Lung (tissue), 17 donors: ENCODE measurements at places on chromosomes 2 and 18. TPM values are rescaled to one million over a fixed set of nuclear protein-coding genes. Genes with fewer than 3 reads are reported as not detected.

Gene DNER
- 5.8 TPM for total RNA-seq

Gene MALT1
- total RNA-seq: 35.6 TPM

Gene RAB31
- 32.1 TPM for total RNA-seq

DNA sequence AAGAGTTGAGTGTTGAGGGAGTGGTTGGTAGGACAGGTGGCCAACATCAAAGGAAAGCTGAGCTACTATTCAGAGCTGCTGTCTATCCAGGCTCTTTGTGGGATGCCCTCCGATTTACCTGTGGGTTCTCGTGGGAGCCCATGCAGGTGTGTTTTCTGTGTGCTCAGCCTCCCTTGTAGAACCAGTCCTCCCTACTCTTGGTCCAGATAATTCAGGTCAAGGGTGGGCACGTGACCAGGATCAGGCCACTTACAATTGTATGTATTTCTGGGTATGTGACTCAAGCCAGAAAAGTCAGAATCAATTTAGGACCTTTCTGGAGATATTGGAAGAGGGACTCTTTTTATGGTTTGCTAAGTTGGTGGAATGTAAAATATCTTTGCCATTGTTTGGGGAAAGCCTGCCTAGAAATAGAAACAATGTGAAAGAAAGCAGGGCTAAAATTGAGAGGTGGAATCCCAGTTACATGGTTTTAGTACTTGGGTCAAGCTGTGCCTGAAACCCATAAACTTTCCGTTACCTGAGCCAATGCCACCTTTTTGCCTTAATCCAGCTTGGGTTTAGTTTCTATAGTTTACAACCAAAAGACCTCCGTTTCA is 93.2 kb downstream of the PDCL3 start:
- H3K4me1 ChIP-seq: no peaks in the 10 kb centered on the region
- no peak overlapping the region for H3K4me3 ChIP-seq
- no peaks in the 10 kb centered on the region for H3K36me3 ChIP-seq
- H3K27me3 ChIP-seq: no peaks in the 10 kb centered on the region
- no peak overlapping the region for H3K27ac ChIP-seq

DNA sequence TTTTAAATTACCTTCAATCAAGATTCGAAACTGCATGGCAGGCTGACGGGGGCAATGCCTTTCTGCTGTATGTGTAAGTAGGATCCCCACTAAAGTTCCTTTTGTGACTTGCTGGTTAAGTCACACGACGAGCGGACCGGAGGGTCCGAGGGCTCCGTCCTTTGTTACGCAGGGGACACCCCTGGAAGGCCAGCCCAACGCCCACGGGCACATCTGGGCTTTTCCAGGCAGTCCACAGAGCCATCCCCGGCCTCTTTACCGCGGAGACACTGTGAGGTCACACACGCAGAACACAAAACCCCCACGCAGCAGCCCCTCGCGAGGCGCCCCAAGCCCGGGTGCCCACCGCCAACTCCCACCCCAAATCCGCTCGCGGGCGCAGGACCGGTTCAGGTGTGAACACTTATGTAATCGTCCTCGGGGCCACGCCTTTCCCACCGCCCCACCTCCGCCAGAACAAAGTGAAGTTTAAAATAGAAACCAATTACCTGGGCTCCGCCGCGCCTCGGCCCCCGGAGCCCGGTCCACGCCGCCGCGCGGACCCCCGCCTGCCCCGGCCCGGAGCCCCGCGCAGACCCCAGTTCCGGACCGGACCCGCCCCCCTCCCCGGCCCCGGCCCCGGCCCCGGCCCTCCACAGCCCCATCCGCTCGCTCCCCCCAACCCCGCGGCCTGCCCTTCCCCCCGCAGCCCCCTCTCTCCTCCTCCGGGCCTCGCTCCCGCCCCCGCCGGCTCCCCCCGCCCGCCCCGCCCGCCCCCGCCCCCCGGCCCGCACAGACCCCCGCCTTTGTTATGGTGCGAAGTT is 4.2 kb downstream of the ZNF516 start:
- H3K27me3 ChIP-seq: no peaks in the 10 kb centered on the region
- H3K36me3 ChIP-seq: no peaks in the 10 kb centered on the region
- DNase-seq: peak; percentile 62
- H3K27ac ChIP-seq: peak overlapping the region; percentile 63
- peak overlapping the region; percentile 71 for H3K4me3 ChIP-seq
- H3K4me1 ChIP-seq: peaks cover 6% of the 10 kb centered on the region

GRCh38 chr2:102186791-102187495 is at the start of gene IL1RL2:
TSS of gene IL1RL2 (plus strand) at chr2:102187023. CDS start at chr2:102187868, 845 bp downstream.
- no peaks in the 10 kb centered on the region for H3K27me3 ChIP-seq
- peaks cover 3% of the 10 kb centered on the region for H3K4me1 ChIP-seq
- peak within 1 kb of the TSS; percentile 34 for H3K4me3 ChIP-seq
- no peak within 1 kb of the TSS for H3K27ac ChIP-seq
- DNase-seq: peak; percentile 26

DNA sequence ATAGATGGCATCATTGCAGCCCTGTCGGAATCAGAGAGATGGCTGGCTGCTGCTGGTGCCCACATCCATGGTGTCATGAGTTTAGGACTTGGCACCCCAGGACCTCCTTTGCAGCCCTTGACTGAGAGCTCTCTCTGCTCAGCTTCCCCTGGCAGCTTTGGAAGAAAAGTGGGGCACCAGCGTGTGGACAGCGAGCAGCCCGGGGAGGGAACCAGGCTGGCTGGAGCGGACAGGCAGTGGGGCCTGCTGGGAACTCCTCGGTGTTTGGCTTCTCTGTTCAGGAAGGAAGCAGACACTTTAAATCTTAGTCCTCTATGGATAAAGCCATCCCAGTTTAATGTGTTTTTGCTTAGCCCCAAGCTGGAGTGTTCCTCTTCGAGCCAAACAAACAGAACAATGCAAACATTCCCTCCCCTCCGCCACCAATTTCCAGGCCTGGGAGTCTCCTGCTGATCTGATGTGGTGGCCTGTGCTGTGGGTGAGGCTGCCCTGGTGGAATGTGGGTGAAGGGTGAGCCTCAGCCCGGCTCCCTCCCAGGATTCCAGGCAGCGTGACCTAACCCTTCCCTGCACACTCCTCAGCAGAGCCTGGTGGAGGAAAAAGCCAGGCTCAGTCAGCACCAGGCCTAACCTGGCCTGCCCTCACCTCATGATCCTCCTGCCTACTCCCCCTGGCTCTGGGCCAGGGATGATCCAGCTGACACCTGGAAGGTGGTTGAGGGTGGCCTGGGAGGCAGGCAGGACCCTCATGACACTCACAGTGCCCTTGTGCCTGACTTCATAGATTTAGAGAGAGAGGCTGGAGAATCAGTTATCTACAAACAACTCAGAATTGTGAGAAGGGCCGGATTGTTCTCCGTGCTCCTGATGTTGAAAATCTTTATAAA is 21.6 kb upstream of the ITGB6 start:
- no peaks in the 10 kb centered on the region for H3K36me3 ChIP-seq
- peak; percentile 29 for DNase-seq
- H3K4me3 ChIP-seq: no peak overlapping the region
- peak overlapping the region; percentile 87 for H3K27ac ChIP-seq
- no peaks in the 10 kb centered on the region for H3K27me3 ChIP-seq

DNA sequence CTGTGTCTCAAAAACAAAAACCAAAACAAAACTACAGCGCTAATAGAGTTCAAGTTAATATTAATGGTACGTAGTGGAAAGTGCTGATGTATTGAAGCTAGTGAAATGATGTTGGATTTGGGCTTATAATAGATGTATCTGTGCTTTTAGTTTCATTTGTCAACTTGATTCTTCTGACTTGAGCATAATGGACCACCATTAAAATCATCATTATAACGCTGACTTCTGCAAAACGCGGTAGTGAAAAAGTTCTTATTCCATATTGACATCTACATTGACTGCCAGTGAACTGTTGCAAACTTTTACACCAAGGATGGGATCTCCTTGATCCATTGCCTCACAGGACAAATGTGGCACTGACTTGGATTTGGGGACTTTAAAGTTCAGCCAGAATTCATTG is 85.0 kb downstream of the LPIN1 start:
- peaks cover 6% of the 10 kb centered on the region for H3K4me1 ChIP-seq
- no peak overlapping the region for H3K4me3 ChIP-seq
- H3K36me3 ChIP-seq: peaks cover 5% of the 10 kb centered on the region
- H3K27ac ChIP-seq: no peak overlapping the region

Gene LIMS3
- 1.2 TPM for total RNA-seq

Gene RAX
- not detected for total RNA-seq

DNA sequence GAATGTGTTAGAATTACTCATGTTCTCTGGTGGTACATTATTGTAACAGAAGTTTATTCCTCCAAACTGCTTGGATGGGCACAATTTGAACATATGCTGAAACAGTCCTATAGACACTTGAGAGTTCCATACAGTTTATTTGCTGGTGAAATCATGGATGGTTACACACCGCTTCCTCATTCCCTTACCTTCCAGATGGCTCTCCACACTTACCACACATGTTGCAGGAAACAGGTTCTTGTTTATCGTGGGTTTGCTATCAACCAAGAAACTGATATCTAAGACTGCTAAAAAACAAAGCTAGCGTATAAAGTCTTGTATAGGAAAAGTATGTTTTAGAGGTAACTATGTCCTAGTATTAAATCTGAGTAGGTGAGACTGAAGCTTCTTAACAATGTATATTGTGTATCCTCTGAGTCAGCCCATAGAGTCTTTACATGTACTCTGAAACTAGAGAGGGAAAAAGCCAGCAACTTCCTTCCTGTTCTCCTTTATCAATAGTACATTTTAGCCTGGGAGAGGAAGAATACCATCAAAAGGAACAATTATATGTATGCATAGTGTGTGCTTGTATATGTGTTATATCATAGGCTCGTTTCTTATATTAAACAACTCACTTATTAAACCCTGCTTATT is 313.1 kb downstream of the PLCL1 start:
- no peak for DNase-seq
- no peaks in the 10 kb centered on the region for H3K27me3 ChIP-seq
- no peaks in the 10 kb centered on the region for H3K36me3 ChIP-seq

- no peaks in the 10 kb centered on the region for H3K36me3 ChIP-seq
- H3K27ac ChIP-seq: no peak overlapping the region
- peak; percentile 53 for DNase-seq
- no peak overlapping the region for H3K4me3 ChIP-seq
- H3K27me3 ChIP-seq: peaks cover 2% of the 10 kb centered on the region
Measured at GRCh38 chr2:196066291-196067087, 2.1 kb downstream of the DNAH7 start.

- H3K4me3 ChIP-seq: no peak overlapping the region
- no peaks in the 10 kb centered on the region for H3K27me3 ChIP-seq
- peaks cover 4% of the 10 kb centered on the region for H3K4me1 ChIP-seq
- DNase-seq: no peak
- no peaks in the 10 kb centered on the region for H3K36me3 ChIP-seq
Measured at GRCh38 chr2:203790134-203790852, 77.3 kb upstream of the CTLA4 start.

Gene MRPL33
- total RNA-seq: 59.9 TPM

- no peaks in the 10 kb centered on the region for H3K36me3 ChIP-seq
- peak; percentile 79 for DNase-seq
- no peaks in the 10 kb centered on the region for H3K4me1 ChIP-seq
- peak within 1 kb of the TSS; percentile 32 for H3K4me3 ChIP-seq
- no peak within 1 kb of the TSS for H3K27ac ChIP-seq
Measured at GRCh38 chr18:28176948-28177827, at the start of gene CDH2. TSS of gene CDH2 (minus strand) at chr18:28177130. CDS start at chr18:28177022, 108 bp downstream.

DNA sequence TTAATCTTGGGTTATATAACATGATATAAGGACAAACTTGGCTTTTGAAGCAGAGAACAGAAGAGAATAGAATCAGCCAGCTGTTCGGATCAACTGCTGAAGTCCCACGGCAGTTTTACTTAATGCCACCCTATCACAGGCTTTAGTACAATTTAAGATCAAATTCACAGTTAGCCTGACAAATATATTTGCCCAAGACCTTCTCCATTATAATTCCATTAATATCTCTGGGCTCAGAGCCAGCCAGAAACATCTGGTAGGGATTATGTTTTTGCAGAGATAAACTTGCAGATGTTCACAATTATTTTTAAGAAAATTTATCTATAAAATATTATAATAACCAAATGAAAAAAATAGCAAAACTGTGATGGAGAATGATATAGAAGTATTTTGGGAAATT is 381.4 kb downstream of the RAD51AP2 start:
- no peaks in the 10 kb centered on the region for H3K4me1 ChIP-seq
- H3K27ac ChIP-seq: no peak overlapping the region
- no peaks in the 10 kb centered on the region for H3K27me3 ChIP-seq
- no peak overlapping the region for H3K4me3 ChIP-seq
- peak; percentile 48 for DNase-seq
- H3K36me3 ChIP-seq: no peaks in the 10 kb centered on the region

DNA sequence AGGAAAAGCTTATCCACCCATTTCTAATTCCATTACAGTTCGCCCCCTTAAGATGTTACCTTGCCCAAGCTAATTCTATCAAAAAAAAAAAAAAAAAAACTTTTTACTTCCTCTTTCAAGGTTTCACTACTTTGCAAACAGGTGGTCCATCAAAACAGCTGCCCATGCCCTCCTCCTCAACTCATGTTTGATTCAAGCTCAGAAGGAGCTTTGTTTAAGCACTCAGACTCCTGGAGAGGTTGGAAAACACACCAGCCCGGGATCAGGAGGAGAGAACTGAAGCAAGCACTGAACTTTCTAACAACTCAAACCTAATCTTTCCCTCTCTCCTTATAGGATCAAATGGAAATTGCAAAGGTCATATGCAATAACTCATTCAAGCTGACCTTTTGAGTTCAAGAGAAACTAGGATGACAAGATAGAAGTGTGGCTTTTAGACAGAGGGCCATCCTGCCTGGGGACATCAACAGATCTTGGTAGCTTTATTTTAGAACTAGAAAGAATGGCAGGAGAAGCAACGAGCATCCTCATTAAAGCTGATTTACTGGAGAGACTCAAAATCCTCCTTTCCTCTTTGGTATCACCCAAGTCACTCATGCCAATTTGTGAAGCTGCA is 28.3 kb upstream of the FZD7 start:
- no peaks in the 10 kb centered on the region for H3K4me1 ChIP-seq
- DNase-seq: no peak
- no peak overlapping the region for H3K27ac ChIP-seq
- H3K4me3 ChIP-seq: no peak overlapping the region
- no peaks in the 10 kb centered on the region for H3K27me3 ChIP-seq
- H3K36me3 ChIP-seq: no peaks in the 10 kb centered on the region

- H3K4me3 ChIP-seq: peak overlapping the region; percentile 84
- peak; percentile 92 for DNase-seq
- H3K36me3 ChIP-seq: peaks cover 17% of the 10 kb centered on the region
Measured at GRCh38 chr18:12308386-12309100, 502 bp downstream of the TUBB6 start.

DNA sequence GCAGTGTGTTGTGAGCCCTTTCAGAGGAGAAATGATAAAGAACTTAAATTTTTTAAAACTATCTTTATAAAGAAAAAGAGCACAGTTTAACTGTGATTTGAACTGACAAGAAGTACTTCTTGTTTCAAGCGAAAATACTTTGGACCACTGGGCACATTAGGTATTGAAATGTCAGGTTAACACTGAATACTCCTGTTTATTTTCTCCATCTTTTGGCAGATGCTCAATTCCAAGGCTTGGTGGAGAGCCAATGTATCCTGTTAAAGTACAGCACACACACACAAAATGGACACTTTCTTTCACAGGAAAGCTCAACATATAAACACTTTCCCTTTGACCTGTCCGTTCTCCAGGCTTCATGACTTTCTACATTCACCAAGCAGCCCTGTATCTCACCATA is 32.6 kb upstream of the SP3 start:
- no peak overlapping the region for H3K4me3 ChIP-seq
- no peaks in the 10 kb centered on the region for H3K36me3 ChIP-seq
- peak; percentile 76 for DNase-seq
- H3K27ac ChIP-seq: peak overlapping the region; percentile 52
- no peaks in the 10 kb centered on the region for H3K27me3 ChIP-seq
- peaks cover 2% of the 10 kb centered on the region for H3K4me1 ChIP-seq
